ENCODE measurements at places on chromosomes 16 and 17.
A peak's percentile ranks its signal among the peaks of the same experiment; 100 is the strongest.

- DNase-seq: no peak
Observed at GRCh38 chr17:80790981-80791742, 200.5 kb upstream of the CHMP6 start.

DNA sequence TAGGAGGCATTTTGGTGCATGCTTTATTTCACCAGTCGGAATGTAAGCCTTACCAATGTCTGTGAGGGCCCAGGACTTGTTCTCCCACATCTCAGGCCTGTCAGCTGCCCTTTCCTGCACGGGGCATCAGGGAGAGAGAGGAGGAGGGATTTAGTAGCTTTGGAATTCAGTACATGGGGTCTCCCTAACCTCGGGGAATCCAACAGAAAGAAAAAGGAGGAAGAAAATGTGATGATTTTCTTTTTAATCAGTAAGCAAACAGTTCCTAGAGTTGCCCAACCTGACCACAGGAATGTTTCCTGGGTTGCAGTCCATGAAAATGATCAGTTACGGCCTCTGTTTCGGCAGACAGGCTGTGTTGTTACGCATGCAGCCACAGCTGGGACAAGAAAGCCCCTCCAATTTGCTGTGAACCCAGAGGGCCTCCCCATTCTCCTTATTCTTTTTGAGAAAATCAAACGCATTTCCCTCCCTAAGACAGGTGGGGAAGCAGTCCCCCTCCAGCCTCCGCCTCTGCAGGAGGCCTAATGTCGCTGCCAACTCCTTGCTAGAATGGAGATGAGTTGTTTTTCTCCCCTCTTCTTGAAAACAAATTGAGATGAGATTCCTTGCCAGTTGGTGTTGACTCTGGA lies 53.1 kb upstream of the TANGO6 start:
- peak; percentile 69 for DNase-seq

DNA sequence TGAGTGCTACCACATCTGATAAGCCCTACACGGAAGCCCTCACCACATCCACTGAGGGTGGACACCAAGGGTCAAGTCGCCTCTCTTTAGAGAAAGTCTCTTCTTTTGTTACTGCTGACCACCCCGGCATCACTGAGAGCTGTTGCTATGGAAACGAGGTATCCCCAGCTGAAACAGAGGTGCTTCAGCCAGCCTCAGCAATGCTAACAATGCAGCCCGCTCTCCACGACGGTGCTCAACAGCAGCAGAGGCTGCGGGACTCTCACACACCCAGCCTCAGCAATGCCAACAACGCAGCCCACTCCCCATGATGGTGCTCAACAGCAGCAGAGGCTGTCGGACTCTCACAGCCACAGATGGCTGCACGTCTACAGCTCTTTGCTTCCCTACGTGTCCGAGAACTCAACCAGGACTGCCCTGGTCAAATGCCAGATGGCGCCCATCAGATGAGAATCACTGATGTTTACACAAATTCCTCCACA lies 41.4 kb downstream of the VPS53 start:
- no peak for DNase-seq

DNA sequence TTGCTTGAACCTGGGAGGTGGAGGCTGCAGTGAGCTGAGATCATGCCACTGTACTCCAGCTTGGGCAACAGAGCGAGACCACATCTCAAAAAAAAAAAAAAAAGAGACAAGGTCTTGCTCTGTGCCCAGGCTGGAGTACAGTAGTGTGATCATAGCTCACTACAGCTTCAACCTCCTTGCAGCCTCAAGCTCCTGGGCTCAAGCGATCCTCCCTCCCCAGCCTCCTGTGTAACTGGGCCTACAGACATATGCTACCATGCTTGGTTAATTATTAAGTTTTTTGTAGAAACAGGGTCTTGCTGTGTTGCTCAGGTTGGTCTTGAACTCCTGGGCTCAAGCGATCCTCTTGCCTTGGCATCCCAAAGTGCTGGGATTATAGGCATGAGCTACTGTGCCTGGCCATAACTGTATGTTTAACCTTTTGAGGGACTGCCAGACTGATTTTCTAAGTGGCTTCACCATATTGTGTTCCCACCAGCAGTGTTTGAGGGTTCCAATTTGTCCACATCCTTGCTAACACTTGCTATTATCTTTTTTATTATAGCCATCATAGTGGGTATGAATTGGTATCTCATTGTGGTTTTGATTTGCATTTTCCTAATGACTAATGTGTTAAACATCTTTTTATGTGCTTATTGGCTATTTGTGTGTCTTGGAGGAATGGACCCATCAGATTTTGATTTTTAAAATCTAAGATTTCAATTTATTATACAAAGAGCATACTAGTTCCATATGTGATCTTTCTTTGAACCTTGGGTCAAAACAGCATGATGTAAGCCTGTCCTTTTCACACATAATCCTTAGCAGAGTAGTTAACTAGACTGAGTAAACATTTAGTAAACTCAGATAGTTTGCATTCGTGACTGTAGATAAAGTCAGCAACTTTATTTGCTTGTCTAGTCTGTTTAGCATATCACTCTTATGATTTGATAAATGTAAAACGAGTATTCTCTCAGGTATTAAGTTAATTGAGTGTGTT lies 38.1 kb upstream of the KPNB1 start:
- no peak for DNase-seq

- DNase-seq: no peak
Observed at GRCh38 chr17:75231071-75231470, 25.6 kb downstream of the NUP85 start.

DNA sequence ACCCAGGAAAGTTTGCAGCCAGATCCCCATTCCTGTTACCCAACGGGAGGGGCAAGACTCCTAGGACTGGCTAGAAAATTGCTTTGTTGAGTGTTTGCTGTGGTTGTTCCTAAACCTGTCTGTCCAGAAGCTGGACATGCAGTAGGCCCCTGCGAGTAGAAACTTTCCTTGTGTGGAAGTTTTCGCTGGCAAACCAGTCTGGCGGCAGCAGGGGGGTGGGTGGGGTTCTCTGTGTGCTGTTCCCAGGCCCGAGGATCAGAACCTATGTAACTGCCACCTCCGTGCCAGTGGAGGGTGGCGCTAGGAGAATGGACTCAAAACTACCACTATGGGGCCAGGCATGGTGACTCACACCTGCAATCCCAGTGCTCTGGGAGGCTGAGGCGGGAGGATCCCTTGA lies 9.2 kb downstream of the SGSM2 start:
- no peak for DNase-seq

GRCh38 chr17:48645639-48646182 lies 19.6 kb upstream of the HOXB9 start:
- no peak for DNase-seq

GRCh38 chr17:18226284-18226945 lies 980 bp downstream of the LLGL1 start:
- DNase-seq: no peak

DNA sequence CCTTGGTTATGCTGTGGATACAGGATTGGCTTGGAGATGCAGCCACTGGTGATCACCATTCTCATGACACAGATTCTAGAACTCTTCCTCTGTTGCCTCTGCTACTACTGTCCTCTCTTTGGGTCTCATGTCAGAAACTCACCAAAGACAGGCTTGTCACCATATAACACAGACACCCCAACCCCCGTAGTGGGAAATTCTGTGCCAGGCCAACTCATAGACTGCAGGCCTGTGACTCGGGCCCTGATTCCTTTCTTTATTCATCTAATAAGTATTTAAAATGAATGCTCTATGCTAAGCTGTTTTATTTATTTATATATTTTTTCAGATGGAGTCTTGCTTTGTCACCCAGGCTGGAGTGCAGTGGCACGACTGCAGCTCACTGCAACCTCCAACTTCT lies 9.5 kb downstream of the CYB5D2 start:
- DNase-seq: no peak

DNA sequence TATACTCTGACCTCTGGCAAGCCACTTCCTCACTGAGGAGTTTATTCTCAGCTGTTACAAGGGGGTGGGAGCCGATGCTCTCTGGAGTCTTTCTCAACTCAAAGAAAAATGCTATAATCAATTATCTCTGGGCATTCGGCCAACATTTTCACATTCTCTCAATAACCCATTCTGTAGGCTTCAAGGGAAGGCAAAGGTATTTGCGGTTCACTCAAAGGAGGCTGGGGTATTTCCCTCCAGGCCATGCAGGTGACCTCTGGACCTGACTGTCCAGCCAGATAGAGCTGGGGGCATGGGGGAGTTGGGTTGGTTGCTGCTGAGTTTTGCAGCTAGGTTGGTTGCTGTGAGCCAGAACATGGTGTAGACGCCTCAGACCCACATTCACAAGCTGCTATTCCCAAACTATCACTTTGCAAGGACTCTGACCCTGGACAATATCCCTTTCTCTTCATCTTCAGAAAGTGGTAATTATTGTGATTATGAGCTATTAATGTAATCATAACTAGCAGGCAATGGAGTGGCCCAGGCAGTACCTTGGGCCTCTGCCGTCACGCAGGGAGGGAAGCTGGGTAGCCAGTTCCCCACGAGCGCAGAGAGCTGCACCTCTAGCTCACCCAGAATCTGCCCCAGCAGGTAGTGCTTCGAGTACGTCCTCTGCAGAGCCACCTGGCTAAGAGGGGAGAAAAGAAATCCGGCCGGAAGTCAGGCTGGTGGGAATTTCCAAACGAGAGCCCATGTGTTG lies 42.1 kb downstream of the AIPL1 start:
- DNase-seq: no peak

DNA sequence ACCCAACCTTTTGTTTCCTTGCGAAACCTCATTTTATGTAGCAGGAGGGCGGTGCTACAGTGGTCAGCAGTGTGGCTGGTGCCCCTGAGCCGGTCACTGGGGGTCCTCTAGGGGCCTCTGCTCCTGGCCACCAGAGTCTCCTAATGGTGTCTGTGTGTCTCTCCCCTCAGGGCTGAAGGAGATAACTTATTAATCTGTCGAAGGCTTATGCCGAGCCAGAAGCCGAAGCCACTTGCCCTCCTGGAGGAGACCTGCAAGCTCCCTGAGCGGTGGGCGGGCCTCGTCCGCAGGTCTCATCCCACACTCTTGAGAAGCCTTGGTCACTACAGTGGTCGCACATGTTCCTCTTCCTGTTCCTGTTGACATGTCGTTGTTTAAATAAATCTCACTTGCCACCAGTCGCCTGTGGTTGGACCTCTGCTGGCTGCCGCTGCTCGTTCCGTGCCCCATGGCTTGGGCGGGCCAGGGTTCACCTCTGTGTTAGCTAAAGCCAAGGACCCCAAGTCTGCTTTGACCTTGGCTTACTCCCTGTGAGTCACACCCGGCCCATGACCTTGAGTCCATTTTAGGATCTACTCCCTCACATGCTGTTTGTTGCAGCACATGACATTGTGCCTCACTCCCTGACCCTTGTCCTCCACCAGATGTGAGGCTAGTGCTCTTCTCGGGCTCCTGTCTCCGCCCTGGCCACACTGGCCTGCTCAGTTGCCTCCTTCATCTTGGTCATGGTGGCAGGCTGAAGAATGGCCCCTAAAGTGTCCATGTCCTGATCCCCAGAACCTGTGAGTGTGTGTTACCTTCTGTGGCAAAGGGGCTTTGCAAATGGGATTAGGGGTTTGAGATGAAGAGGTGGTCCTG lies 38.7 kb upstream of the AQP8 start:
- DNase-seq: no peak

DNA sequence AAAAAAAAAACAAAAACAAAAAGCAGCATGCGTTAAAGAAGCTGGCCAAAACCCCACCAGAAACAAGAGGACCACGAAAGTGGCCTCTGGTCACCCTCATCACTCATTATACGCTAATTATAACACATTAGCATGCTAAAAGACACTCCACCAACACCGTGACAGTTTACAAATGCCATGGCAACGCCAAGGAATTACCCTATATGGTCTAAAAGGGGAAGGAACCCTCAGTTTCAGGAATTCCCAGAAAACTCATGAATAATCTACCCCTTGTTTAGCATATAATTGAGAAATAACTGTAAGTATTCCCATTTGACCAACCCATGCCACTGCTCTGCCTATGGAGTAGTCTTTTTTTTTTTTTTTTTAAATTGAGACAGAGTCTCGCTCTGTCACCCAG lies 77.6 kb downstream of the EMP2 start:
- no peak for DNase-seq

DNA sequence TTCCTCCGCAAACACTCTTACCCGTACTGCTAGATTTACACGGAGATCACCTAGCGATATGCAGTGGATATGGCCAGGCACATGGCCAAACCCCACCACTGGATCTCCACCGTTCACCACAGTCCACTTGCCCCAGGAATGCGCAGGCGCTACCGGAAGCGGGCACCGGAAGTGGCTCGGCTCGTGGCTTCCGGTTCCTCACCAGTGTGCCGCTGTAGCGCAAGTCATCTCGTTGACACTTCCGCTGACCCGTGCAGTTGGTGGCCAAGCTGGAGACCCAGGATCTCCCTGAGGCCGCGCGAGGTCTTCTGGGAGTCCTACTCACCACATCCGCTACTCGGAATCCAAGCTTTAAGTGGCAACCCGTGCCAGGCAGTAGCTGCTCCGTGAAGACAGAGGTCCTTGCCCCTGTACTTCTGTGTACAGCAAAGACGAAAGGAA lies 11.5 kb downstream of the ZNF597 start:
- DNase-seq: peak; percentile 43

DNA sequence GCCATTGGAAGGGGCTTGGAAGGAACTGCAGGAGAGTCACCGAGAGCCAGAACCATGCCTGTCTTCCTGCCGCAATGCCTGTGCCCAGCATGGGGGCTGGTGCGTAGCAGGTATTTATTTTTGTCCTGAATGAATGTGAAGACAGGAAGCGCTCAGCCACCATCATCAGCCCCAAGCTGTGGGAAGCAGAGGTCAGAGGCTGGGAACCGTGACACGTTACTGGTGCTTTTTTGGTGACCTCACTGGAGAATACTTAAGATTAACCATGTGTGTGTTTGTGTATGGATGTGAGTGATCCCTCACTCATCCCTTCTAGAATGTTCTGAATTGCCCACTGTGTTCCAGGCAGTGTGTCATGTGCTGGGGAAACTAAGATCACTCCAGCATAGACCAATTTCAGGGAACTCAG lies 343.8 kb downstream of the SNX29 start:
- no peak for DNase-seq

All from muscle of back (tissue), 13 donors.